ENCODE measurements at places on chromosomes 5 and 9.

DNA sequence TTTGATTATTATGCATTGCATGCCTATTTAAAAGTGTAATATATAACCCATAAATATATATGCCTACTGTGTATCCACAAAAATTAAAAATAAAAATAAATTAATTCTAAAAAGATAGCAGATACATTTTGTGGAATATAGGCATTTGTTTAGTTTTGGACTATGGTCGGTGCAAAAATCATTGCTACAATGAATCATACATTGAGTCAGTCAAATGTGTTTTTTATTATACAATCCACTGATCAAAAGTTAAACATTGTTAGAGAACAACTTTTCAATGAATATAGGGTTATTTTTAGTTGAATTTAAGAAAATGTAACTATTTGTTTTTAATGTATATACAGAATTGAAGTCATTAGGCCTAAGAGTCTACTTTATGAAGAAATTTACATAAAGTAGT, 885.9 kb downstream of the EFNA5 start:
- DNase-seq: no peak

- peak; percentile 13 for DNase-seq
Observed at GRCh38 chr5:139061274-139061673, 136.9 kb downstream of the SIL1 start.

GRCh38 chr9:133842721-133843227, 104.6 kb upstream of the SARDH start:
- no peak for DNase-seq

- DNase-seq: no peak
Observed at GRCh38 chr5:33182986-33183385, 257.8 kb upstream of the TARS1 start.

- DNase-seq: no peak
Observed at GRCh38 chr9:107213080-107213479, 70.0 kb upstream of the RAD23B start.

DNA sequence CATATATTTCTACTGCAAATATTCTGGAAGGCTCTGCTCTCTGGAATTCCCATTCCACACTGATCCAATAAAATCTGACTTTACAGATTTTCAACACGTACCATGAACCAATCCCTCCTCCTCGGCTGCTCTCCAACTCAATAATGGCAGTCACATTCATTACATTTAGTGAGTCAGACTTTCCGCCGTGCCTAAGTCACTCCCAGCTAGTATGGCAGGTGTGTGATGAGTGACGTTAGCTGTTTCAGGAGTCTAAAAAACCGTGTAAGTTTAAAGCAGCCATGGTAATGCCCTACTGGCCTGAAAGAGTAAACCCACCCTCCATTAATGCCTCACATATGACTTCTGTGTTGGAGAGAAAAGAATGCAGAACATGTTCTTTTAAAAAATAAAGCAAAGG, 3.3 kb downstream of the FBN2 start:
- no peak for DNase-seq

DNA sequence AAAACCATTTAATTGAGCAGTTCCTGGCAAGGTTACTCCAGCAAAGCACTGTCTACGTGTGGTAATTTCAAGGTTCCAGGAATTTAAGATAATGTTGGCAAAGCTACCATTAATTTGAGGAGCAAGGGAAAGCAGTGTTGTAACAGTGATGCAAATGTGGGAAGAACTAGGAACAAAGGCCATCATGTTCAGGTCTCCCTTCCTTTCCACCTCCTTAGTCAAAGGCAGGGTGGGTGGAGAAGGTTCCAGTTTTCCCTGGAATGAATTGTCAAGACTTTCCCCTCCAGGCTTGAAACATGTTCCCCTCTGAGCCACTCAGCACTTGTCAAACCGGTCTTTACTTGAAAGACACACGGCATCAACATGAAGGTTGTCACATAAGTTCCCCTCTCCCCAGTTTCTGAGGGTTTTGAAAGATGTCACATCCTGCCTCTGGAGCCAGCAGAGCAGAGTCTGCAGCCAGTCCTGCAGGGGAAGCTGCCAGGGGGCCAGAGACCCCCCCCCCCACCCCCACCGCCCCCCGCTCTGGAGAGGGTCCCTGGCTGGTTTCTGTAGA, 226.0 kb downstream of the GAS1 start:
- no peak for DNase-seq

All from substantia nigra (tissue), 51 donors.